Activated CD4-positive, CD25-positive, alpha-beta regulatory T cell (primary cell): ENCODE measurements at places on chromosomes 3 and 15.

GRCh38 chr15:49036650-49037545, 9.3 kb downstream of the SECISBP2L start:
- no peak for DNase-seq

DNA sequence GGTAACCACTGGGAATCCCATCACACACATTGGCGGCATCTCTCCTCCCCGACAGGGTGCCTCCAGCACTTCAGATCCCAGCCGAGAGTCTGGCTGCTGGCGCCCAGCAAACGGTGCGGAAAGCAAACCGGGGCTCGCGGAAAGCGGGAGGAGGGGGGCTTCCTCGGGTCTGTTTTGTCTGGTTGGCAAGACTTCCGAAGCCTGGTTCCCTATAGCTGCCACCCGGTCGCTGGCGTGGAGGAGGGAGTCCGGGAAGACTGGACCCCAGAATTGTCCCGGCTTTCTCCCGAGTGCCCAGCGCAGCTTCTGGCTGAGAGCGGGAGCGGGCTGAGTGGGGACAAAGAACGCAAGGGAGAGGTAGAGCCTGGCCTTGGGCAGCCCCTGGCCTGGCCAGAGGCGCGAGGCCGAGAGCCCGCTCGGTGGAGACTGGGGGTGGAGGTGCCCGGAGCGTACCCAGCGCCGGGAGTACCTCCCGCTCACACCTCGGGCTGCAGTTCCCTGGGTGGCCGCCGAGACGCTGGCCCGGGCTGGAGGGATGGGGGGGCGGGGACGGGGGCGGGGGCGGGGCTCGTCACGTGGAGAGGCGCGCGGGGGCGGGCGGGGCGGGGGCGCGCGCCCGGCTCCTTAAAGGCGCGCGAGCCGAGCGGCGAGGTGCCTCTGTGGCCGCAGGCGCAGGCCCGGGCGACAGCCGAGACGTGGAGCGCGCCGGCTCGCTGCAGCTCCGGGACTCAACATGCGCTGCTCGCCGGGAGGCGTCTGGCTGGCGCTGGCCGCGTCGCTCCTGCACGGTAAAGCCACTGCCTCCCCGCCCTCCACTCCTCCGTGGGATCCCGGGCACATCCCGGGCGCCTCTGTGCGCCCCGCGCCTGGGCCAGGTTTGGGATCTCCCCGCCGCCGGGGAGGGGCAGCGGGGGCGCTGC, at the start of gene CHRNA7:
Gene CHRNA7, plus strand, starts transcription at position 654 of the 920 bp plus-strand sequence. Its CDS starts 80 bp downstream, at position 734.
- DNase-seq, result no peak

DNA sequence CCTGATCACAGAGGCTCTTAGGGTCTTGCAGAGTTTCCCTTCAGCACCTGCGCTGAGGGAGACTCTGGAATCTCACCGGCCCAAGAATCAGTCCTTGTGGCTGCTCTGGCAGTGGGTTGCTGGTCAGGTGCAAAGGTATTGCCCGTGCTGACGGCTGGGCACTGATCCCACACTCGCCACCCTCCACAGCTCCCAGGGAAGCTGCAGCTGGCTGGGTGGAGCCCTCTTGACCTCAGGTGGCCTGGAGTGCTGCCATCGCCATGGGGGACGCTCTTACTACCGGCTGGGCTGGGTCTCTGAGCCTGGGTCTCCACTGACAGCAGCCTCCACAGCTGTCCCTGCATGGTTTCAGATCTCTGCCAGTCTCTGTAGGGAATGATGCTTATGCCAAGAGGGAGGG, 52.6 kb upstream of the EPHB3 start:
- DNase-seq, result no peak

DNA sequence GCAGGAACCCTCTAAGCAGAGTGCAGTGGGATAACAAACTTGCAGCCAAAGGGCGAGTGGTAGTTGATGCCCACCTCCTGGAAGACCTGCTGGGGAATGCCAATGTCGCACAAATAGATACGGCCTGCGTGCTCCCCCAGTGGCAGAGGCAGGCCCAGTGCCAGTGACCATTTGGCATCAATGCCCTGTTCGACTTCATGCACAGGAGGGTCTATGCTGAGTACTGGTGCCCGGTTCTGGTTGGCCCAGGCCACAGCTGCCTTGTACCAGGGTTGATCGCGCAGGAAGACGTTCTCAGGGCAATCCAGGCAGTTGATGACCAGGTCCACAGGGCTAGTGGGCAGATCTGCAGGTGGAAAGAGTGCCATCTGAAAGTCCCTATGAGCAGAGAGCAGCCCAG, 17.0 kb downstream of the CLK3 start:
- no peak for DNase-seq

DNA sequence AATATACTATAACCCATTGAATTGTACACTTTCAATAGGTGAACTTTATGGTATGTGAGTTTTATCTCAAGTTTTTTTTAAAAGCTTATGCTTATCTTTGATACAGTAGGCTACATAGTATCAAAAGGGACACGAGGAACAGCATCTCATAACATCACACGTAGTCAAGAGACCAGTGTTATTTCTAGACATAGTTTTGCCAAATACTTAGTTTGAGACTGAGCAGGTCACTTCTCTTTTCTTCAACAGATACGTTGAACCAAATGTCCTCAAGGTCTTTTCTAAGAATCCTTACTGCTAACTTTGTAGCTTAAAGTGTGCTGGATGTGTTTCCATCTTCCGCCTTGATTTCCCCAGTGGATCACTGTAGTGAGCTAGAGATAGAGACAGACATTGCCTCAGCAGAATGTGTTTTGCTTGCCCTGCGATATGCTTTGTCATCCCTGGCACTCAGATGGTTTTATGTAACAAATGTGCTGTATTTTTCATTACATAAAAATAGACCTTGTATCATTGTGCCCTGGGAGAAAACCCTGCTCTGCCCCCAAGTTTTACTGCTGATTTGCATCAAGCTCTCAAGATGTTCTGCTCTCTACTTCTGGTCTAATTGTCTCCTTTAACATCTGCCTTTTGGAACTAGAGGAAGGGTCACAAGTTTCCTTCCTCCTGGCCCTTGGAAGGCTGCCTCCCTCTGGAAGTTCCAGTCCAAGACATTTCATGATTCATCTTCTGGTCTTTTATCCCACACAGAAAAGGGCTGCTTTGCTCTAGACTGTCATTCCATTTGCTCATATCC, 426.4 kb upstream of the RGMA start:
- DNase-seq, result no peak

DNA sequence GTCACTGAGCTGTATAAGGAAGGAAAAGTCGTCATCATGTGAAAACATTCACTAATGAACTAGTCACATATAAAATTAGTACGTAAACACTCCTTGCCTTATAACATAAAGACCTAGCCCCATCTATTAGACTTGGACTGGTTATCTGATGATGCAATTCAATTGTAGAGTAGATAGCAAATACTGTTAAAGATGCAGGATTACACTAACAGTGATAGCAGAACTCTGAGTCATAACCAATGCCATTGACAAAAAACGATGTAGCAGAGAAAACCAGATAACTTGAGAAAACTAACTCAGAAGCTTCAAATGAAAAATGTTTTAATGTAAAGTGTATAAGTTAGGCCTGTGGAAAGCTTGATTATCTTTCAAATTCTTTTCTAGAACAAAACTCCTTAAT, 132.2 kb downstream of the WDR72 start:
- DNase-seq, result no peak

DNA sequence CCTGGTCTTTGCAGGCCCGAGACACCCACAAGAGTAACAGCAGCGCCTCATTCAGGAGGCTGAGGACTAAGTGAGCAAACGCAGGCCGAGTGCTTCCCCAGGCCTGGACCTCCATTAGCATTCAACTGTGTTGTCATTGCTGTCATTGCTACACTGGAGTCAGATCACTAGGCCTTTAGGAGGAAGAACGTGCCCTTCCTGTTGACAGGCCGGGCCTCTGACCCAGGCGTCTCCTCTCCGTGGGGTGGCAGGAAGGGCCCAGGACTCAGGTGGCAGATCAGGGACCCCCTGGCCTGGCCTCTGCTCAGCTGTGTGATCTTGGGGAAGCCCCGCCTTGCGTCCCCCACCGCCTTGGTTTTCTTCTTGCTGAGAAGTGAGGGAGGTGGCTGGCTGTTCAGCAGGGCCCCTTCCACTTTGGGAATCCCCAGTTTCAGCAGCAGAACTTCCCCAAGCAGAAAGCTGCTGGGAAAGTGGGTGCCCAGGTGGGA, 19.1 kb downstream of the ZDHHC19 start:
- DNase-seq, result no peak

- DNase-seq, result peak; percentile 63
Measured at GRCh38 chr3:23944861-23945662, at the start of gene NR1D2. NR1D2 (plus strand) TSS chr3:23945286; CDS start chr3:23945579, 293 bp downstream.

- DNase-seq, result no peak
Measured at GRCh38 chr3:132758740-132759139, 36.5 kb upstream of the NPHP3 start.

DNA sequence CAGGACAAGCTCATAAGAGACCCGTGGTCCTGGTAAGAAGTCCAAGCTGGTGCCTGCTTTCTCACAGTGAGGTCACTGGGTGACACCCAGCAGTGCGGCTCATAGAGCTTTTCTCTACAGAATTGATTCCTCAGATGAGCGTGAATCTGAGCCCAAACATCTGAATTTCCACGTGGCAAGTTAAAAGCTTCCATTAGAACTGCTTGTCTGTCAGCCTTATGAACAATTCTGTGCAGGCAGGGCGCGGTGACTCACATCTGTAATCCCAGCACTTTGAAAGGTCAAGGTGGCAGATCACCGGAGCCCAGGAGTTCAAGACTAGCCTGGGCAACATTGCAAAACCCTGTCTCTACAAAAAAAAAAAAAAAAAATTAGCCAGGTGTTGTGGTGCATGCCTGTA, 113.1 kb upstream of the ABHD17C start:
- no peak for DNase-seq

GRCh38 chr3:70571696-70572095, 259.3 kb upstream of the MDFIC2 start:
- no peak for DNase-seq

DNA sequence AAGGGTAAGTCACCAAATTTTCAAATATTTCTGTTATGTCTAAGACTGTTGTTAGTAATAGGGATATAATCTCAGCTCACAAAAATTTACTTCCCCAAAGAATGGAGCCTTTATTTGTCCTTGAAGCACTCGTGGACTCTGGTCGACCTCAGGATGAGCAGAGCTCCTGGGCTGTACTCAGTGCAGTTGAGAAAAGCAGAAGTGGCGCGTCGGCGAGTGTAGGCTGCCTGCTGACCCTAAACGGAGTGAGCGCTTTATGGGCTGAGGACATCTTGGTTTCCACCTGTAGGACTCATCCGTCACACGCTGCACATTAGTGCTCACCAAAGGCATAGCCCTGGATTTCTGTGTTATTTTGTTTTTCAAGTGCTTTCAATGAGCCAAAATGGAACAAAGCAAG, 11.0 kb downstream of the GABRA5 start:
- no peak for DNase-seq

DNA sequence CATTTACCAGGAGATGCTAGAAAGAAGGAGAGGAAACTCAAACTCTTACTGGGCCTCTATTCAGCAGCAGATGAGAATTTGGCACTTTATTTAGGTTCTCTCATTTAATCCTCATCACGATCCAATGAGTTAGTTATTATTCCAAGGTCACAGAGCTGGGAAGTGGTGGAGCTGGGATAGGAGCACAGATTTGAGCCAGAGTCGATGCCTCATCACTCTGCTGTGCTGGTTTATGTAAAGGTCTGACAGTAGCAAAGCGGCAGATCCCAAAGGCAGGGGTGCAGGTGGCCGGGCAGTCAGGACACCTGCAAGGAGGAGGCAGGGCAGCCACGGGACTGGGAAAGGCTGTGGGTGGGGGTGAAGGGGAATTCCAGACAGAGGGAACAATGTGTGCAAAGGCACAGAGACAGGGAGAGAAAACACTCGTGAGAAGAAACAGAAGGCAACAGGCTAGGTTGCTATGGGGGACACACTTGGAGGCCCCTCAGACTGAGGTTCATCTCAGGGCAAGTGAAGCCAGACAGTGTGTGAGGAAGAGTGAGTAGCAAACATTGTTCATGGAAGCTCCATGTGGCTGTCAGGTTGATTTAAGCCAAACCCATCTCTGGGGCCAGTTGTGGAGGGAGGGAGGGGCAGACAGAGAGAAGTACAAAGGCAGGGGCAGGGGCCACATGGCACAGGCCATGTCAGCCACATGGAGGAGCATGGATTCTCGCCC, 26.8 kb downstream of the RAB6B start:
- no peak for DNase-seq

DNA sequence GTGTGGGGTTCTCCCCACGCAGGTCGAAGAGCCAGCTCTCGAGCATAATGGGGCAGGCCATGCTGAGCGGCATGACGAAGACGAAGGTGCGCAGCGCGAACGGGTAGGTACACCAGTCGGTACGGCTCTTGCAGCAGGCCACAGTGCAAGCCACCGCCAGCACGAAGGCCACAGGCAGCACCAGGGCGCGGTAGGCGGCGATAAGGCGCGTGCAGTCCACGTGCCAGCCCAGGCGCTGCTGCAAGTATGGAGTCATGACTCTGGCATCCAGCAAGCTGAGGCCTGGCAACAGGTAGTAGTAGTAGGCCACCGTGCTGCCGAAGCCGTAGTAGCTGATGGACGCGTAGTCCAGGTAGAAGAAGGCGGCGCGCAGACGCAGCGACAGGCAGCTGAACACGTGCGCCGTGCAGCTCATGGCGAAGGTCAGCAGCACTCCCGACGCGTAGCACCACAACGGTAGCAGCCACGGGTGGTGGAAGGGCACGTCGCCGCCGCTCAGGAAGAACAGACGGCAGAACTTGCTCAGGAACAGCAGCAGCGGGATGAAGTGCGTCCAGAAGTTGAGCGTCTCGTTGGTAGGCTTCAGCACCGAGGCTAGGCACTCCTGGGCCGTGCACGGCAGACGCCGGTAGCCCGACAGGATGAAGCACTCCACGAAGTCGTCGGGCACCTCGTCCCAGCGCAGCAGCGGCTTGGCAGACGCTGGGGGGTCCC, 797 bp downstream of the PAQR9 start:
- DNase-seq, result no peak

DNA sequence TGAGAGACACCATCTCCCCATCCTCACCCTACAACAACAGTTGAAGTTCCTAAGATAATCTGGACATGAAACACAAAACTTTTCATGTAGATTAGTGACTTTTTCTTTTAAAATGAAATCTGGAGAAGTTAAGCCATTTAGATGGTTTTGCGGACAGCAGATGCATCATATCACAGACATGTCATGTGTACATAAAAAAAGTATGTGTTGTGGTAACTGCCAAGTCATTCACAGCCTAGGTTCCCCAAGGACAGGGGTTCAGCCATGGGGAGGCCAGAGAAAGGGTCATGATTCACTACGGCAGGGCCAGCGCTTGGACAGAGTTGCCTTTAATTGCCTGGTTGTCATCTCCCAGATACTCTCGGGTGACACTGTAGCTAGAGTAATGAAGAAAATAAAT, 163.2 kb downstream of the PDZRN3 start:
- DNase-seq, result no peak

GRCh38 chr15:40908095-40908494, 13.8 kb downstream of the VPS18 start:
- no peak for DNase-seq
